ENCODE measurements at places on chromosomes 13 and 19.

GRCh38 chr19:29115181-29115580 is 97.8 kb downstream of the UQCRFS1 start:
- no peak for DNase-seq

- DNase-seq, result no peak
Measured at GRCh38 chr19:15453906-15454860, 4.4 kb upstream of the WIZ start.

DNA sequence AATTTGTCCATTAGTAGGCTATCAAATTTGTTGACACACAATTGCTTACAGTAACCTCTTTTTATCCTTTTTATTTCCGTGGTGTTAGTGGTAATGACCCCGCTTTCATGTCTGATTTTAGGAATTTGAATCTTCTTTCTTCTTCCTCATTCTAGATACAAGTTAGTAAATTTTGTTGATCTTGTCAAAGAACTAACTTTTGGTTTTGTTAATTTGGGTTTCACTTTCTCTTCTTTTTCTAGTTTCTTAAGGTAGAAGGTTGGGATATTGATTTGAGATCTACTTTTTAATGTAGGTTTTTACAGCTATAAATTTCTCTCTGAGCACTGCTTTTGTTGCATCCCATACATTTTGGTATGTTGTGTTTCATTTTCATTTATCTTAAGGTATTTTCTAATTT is 53.3 kb upstream of the SLC7A1 start:
- no peak for DNase-seq

- no peak for DNase-seq
Measured at GRCh38 chr19:38669552-38669951, 22.1 kb downstream of the ACTN4 start.

- peak; percentile 29 for DNase-seq
Measured at GRCh38 chr19:49590971-49591730, at the start of gene PRR12. Gene PRR12, plus strand, starts transcription at chr19:49591182. Its CDS starts 473 bp downstream, at chr19:49591655.

- DNase-seq, result no peak
Measured at GRCh38 chr13:53200498-53201453, 172.2 kb downstream of the OLFM4 start.

- no peak for DNase-seq
Measured at GRCh38 chr13:33034882-33035520, 18.8 kb downstream of the KL start.

- DNase-seq, result no peak
Measured at GRCh38 chr19:23882493-23882892, 32.2 kb upstream of the ZNF726 start.

DNA sequence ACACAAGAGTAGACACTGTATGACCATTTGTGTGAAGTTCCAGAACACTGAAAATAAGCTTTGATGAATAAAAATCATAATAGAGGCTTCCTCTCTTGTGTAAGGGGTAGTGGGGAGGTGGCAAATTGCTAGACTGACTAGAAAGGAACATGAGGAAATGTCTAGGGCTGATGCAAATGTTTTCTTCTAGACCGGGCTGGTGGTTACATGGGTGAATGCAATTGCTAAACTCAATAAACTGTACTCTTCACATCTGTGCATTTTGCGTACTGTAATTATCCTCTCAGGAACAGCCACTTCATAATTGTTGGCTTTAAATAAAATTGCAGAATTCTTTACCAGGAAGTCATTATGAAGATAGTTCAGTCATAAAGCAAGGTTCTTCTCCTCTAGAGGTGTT is 5.2 kb upstream of the KBTBD7 start:
- DNase-seq, result no peak

DNA sequence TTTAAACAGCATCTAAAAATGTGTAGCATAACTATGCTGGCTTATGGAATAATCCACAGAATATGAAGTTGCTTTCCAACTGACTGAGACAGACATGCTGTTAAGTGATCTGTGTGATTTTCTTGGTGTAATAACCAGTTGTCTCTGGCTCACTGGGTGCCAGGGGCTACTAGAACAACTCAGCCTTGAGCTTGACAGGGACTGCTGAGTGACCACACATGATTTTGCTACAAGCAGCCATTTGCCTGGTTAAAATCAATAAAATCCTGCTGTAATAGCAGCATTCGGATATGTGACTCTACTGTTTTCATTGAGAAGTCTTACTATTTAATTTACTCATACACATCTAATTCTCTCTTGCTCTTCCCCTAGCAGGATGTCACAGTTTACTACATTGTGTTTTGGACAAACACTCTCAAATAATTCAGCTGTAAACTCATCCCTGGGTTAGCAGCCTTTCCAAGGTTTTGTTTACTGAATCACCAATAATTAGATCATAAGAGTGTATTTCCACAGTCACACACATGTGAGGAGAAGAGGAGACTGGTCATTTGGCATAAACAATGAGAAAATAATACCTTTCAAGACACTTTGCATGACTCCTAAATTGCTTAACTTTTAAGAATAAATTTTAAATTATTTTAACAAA is 426.2 kb downstream of the PCDH9 start:
- DNase-seq, result no peak

DNA sequence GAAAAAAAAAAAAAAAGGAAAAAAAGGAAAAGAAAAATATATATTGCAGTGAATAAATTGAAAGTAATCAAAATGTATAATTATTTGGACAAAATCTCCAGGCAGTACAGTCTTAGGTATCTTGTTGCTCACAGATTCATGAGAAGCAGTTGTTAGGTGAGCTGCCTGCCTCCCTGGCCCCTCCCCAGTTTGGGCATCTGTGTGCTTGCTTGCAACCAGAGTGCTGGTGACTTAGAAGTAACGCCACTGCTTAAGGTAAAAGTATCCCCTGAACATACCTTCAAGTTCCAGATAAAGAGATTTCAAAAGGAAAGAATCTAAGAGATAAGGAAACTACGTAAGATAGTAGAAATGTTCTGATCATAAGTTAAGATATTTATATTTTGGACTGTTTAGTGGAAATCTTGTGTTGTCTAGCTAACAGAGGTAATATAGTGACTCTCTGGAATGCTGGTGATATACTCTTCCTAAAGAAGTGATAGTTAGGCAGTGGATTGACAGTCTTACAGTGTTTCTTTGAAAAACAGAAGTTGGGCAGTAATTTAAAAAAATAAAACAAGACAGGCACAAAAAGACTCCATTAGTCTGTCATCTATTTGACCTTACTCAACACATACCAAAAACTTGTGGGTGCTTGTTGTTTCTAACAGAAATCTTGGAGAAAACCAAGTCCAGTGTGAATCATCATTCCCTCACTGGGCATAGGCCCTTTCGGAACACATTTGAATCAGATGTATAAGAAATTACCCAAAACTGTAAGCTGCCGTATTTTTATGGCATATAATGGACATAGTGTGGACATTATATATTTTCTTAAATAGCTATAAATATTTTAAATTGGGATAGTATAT is 38.3 kb upstream of the KCTD4 start:
- DNase-seq, result no peak

- no peak for DNase-seq
Measured at GRCh38 chr19:16089010-16089846, 12.9 kb downstream of the TPM4 start.

DNA sequence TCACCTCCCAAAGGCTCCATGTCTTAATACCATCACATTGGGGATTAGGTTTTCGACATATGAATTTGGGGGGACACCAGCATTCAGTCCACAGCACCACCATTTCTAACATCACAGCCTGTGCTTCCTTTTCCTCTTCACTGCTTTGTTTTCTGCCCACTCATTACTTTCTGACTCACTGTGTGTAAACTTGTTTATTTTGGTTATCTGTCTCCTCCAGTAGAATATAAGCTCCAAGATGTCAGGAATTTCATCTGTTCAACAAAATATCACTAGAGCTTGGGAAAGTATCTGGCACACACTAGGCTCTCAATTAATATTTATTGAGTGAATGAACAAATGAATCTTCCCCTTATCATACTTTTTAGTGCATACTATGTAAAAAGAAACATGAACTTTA is 152.0 kb downstream of the NUFIP1 start:
- no peak for DNase-seq

DNA sequence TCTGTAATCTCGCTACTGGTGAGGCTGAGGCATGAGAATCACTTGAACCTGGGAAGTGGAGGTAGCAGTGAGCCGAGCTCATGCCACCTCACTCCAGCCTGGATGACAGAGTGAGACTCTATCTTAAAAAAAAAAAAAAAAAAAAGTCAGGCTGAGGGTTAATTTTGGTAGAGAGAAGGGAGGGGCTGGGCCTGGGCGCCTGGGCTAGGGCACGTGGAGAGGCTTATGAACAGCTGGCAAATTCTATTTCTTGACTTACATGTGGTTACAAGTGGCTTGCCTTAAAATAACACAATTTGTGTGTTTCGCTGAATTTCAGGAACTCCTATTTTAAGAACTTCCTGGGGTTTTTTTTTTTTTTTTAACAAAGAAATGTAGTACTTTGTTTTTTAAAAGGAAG is 47.6 kb upstream of the MAP3K10 start:
- DNase-seq, result peak; percentile 27

- no peak for DNase-seq
Measured at GRCh38 chr19:17304386-17305215, 1.1 kb upstream of the MRPL34 start.

DNA sequence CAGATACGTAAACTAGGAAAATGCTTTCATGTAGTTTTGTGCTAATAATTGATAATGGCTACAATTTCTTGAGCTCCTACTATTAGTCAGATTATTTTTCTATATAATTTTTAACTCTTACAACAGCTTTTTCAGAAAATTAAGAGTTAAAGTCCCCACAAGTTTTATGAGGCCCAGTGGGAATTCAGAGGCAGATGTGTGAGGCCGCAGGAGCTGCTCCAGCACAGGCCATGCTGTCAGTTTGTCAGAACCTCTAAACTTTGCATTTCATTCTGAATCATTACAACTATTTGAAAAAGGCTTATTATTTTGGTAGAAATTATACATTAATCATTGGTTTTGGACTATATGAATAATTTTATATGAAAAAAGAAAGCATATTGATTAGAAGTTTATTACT is 370.8 kb downstream of the MYO16 start:
- peak; percentile 58 for DNase-seq

GRCh38 chr19:628168-628567 is 5.2 kb downstream of the POLRMT start:
- no peak for DNase-seq

- no peak for DNase-seq
Measured at GRCh38 chr19:43936188-43936587, 1.1 kb upstream of the ZNF45 start.

DNA sequence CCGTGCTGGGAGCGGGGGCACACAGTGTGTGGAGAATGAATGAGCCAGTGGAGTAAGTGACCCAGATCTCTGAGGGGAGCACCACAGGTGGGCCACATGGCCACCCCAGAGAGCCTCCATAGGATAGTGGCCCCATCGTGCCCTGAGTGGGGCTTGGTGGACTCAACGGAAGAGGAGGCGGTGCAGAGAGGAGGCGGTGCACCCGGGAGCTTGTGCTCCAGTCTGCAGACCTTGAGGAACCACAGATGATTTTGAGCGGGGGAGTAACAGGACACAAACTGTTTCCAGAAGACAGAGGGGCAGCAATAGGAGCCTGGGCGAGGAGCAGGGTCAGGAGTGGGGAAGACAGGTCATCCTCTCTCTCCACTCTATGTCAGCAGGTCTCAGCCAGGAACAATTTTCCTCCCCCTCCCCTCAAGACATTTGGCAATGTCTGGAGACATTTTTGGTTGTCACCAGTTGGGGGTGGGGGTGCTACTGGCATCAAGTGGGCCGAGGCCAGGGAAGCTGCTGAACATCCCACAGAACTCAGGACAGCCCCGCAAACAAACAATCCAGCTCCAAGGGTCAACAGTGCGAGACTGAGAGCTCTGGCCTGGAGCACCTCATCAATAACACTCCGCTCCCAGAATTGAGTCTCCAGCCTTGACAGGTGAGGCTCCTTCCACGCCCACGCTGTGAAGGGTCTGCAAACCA is 182.2 kb downstream of the USP12 start:
- no peak for DNase-seq

GRCh38 chr13:41639955-41640780 is 182.8 kb downstream of the RGCC start:
- no peak for DNase-seq

GRCh38 chr19:9075064-9075949 is 11.6 kb upstream of the OR1M1 start:
- no peak for DNase-seq

DNA sequence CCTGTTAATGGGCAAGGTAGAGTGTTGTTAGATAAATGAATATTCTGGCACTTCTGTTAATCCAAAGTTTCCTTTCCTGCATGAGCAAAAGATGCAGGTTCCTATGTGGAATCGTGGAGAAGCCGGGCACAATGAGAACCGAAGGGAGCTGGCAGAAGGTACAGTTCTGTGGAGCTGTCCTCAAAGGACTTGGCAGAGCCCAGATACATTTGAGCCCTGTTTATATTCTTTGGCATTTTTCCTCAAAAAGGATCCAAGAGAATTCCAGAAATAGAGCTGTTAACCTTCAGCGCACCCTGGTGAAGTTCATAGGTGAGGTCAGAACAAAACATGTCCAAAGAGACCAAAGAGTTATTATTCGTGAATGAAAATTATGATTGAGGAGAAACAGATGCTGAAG is 4.0 kb upstream of the DLEU7 start:
- DNase-seq, result no peak

DNA sequence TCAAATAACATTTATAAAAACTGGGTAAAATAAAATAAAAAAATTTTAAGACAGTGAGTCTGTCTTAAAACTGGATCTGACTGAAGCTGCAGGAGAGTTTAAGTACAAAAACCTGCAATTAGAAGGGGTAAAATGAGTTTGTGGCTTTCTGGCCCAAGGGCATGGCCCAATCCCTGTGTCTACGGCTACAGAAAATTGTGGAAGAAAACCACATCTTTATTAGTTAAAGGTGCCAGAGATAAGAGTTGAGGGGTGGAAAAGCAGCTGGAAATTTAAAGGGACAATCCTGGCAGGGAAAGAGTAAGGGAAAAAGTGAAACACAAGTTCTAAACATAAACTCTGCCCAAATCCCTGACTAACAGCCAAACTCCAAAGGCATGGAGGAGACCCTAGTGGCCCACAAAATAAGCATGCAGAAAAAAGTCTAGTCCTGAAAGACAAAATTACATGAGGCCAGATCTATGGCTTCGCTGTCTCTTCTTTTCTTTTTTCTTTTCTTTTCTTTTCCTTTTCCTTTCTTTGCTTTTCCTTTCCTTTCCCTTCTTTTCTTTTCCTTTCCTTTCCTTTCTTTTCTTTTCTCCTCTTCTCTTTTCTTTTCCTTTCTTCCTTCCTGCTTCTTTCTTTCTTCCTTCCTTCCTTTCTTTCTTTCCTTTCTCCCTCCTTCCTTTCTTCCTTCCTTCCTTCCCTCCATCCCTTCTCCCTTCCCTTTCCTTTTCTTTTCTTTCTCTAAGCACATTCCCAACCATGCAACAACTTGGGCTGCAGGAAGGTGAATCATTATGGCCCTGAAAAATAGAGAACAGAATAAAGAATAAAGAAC is 23.5 kb upstream of the DLEU7 start:
- no peak for DNase-seq

All from NCI-H524 treated with DMSO at 0.1 percent for 48 hours (cell line).